ENCODE measurements at places on chromosomes 3 and 15.

- no peak for DNase-seq
Observed at GRCh38 chr3:148205977-148206376, 491.7 kb upstream of the AGTR1 start.

- DNase-seq = no peak
Observed at GRCh38 chr3:15291589-15292541, 40.5 kb downstream of the SH3BP5 start.

GRCh38 chr15:39488961-39489360 lies 91.9 kb upstream of the THBS1 start:
- no peak for DNase-seq

DNA sequence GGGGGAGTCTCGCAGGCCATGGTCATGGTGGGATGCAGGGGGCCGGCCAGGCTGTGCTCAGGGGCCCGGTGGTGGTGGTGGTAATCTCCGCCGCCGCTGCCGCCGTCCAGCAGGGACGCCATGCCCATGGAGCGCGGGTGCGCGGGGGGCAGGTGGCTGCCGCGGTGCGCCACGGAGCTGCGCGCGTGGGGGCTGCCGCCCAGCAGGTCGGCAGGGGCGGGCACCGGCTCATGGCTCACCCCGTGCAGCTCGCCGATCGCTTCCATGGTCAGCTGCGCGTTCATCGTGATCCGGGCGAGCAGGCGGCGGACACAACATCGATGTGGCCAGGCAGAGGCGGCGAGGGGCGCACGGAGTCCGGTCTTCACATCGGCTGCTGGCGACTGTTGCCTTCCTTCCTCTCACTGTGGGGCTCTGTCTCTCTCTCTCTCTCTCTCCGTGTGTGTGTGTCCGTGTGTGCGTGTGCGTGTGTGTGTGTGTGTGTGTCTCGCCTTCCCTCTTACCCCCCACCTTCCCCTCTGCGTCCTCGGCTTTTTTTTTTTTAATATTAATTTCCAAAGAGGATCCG lies 451 bp downstream of the ONECUT1 start:
- DNase-seq = no peak

DNA sequence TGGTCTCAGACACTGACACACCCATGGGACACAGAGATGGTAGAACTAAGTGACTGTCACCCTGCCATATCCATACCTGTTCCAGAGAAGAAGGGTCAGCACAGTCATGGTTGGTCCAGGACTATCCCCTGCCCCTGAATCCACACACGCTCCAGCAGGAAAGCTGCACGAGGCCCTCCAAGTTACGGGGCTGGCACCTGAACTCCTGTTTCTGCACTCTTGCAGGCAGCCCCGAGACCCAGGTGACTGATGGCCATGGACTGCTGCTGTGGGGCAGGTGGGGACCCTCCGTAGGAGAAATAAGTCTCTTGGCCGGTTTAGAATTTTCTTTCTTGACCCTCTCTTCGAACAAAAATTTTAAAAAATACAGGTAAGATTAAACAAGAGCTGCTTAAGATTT lies 30.6 kb downstream of the CHDH start:
- DNase-seq = no peak

GRCh38 chr3:11339541-11339940 lies 67.3 kb downstream of the ATG7 start:
- DNase-seq = no peak

DNA sequence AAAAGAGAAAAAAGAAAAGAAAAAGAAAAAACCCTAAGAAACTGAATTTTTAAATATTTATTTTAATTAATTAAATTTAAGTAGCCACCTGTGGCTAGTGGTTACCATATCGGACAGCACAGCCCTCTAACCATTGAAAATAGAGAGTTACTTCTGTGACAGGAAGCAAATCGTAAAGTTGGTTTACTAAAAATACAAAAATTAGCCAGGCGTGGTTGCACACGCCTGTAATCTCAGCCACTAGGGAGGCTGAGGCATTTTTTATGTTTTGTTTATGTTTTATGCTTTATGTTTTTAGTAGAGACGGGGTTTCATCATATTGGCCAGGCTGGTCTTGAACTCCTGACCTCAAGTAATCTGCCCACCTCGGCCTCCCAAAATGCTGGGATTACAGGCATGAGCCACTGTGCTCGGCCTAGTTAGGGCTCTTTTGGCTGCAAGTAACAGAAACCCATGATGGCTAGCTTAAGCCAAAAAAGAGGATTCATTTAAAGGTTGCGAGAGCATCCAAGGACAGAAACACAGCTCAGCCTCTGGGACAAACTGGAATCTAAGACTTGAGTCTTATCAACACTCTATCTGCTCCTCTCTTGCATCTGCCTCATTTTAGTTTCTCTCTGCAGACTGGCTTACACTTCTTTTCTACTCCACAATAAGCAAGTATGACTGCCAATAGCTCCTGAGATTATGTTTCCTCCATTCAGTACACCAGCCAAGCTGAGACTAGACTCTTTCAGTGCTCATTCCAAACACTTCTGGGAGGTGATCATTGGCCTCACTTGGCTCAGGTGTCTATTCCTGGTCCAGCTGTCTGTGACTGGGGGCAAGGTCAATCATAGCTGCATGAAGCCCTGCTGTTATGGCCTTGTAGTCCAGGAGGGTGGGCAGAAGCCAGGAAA lies 6.8 kb upstream of the SKIL start:
- no peak for DNase-seq

DNA sequence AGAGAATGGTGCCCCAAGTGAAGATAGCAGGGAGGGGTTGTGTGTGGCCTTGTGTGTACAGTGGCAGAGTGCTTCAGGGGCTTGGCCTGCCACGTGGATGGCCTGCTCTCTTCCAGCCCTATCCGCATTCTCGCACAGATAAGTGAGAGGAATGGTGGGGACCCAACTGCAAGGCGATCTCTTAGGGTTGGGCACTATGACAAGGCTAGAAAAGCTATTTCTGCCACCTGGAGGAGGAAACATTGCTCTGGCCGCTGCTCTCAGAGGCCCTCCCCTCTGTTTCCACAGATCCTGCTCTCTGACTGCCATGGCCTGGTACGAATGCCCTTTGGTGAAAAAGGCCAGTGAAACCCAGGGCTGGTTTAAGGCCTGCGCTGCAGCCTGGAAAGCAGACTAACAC lies 20.6 kb downstream of the EEFSEC start:
- peak; percentile 28 for DNase-seq

- DNase-seq = no peak
Observed at GRCh38 chr15:68080334-68080733, 26.2 kb downstream of the PIAS1 start.

- DNase-seq = peak; percentile 46
Observed at GRCh38 chr3:23949784-23950183, 4.7 kb downstream of the NR1D2 start.

- no peak for DNase-seq
Observed at GRCh38 chr15:77481670-77482069, 61.0 kb downstream of the HMG20A start.

- DNase-seq = no peak
Observed at GRCh38 chr3:43132870-43133636, 27.2 kb upstream of the POMGNT2 start.

DNA sequence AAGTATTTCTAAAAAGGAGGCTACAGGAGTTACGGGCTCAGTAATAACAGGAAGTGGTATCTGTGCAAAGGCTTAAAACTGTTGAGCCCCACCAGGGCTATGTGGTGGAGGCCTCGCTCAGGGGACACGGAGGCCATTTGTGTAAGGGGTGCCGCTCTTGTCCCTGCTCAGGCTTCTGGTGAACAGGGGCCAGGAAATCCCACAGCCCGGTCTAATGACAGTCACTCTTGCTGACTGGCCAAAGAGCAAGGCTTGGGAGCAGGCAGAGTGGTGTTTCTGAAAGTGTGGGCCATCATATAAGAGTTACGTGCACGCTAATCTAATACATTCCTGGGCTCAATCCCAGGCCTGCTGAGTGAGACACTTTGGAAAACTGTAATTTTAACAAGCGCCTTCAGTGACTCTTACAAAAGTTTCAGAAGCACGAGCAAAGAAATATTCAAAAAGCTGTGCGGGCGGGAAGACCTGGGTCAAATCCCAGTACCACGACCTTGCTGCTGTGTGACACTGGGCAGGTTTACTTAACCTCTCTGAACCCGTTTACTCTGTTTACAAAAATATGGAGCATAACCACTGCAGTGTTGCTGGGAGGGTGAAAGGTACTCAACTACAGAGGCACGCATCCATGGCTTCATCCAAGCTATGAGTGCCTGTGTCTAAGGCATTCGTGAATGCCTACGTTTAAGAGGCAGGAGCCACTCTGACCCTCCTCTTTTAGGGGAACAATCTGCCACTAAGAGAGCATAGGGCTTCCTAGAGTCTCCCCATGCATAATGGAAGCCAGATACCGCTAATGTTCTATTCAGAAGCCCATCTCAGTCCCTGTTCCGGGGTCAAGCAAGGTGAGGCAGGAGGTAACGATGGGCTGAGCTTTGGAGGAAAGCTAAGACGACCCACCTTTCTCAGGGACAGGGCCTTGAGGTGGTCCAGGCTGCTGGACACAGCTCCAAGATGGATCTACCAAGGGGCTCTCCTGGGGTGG lies 2.0 kb downstream of the ATP10A start:
- no peak for DNase-seq

GRCh38 chr3:177538048-177538749 lies 340.9 kb upstream of the TBL1XR1 start:
- DNase-seq = peak; percentile 52

- no peak for DNase-seq
Observed at GRCh38 chr3:188950832-188951489, 220.8 kb upstream of the TPRG1 start.

DNA sequence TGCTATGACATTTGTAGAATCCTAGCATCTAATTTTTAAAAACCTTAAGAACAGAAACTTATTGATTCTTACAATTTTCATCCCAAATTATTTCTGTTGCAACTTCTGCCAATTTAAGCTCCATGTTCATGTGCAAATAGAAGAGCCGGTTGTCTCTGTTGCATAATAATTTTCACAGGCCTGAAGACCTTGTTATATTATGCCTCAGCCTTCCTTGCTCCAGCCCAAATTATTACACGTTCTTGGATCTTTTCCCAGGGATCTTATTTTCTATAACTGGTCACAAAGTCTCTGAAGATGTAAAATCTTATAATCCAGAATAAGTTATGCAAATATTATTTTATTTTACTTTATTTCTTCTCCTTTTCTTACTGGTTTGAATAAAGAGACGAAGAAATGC lies 210.7 kb upstream of the DPH6 start:
- DNase-seq = no peak

DNA sequence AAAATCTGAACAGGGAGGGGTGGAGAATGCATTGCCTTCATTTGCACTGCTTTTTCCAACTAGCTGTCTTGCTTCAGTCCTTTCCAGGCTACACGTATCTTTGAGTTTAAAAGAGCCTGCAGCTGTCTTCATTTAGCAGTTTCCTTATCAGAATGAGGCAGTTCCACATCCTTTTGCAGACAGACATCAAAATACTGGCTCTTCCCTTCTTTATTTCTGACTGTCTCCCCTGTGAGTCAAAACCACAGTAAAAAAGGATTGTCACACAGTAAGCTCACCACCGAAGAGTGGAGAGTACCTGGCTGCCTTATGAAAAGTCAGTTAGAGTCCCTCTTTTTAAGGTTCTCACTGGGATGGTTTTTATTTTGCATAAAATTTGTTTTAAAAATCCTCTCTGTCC lies 205.5 kb upstream of the CD96 start:
- DNase-seq = no peak

- peak; percentile 72 for DNase-seq
Observed at GRCh38 chr15:66850078-66850991, 148.3 kb downstream of the SMAD6 start.

DNA sequence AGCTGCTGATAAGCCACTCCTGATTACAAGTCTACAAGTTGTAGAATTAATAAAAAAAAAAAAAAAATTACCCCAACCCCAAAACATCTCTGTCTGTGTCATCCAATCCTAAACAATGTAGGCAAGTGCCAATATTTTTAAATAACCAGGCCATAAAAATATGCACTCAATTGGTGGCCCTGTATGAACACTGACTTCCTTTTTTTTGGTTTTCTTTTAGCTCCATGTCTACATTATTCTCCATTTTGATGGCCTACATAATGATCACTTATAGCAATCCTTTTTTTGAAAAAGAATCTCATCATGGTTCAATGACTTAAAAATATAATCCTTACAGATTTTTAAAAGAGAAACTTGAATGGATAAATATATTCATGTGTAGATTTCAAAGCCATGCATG lies 72.1 kb downstream of the FOXP1 start:
- no peak for DNase-seq

- no peak for DNase-seq
Observed at GRCh38 chr15:65360506-65360905, 17.3 kb downstream of the IGDCC3 start.

- DNase-seq = peak; percentile 72
Observed at GRCh38 chr3:16513141-16514020, at the start of gene RFTN1. Gene RFTN1, minus strand, starts transcription at chr3:16513699. Its CDS starts 19,830 bp downstream, at chr3:16493869.

DNA sequence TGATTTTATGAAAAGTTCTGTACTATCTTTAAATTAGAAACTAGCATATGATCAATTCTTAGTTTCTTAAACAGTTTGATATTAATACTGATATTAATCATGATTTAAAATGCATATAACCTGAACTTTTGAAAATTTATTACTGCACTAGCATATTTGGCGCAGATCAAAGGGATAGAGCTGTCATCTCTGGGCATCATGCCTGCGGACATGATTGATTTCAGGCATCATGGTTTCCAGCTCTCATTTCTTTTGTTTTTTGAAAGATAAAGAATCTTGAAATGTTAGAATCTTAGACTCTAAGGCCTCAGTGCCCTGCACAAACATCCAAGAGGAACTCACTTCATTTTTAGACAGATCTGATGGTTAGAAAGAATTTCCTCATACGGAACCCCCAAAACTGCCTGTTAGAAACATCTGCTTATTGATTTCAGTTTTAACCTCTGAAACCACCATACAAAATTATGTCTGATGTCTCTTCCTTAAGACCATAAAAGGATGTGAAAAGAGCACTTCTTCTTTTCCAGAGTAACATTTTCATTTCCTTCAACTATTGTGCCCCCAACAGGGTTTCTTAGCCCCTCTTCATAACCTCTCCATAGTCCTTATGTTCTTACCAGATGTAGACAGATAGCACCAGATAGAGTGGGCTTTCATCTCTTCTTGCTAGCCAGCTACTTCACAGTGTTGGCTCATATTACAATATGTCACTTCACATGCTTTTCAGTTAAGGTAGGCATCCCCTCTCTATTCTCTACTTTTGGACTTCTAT lies 110.8 kb downstream of the BBX start:
- DNase-seq = no peak

DNA sequence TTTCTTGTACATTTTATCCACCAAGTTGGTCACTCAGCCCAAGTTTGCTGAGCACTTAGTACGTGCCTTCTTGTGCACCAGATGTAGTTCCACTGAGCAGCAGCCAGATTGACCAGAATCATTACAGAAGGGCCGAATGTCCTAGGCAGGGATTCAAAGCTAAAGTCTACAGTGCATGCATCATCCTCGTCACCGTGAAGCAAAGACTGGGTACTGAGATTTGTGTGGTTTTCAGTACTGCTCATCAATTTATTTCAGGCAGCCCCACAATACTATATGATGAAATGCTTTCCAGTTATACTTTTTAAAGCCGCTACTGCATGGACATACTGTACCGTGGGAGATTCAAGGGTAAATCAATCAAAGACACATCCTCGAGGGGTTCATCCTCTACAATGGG lies 227.0 kb downstream of the ARRDC4 start:
- no peak for DNase-seq

GRCh38 chr3:59573911-59574310 lies 524.1 kb upstream of the CFAP20DC start:
- DNase-seq = no peak

Measured in heart left ventricle (tissue), 16 donors.